ENCODE measurements at places on chromosomes 12 and 14. TPM values are rescaled to one million over a fixed set of nuclear protein-coding genes. Genes with fewer than 3 reads are reported as not detected.
A peak's percentile ranks its signal among the peaks of the same experiment; 100 is the strongest.

KRT83 gene
- total RNA-seq = not detected

MIP gene
- not detected for total RNA-seq

TMEM179 gene
- not detected for total RNA-seq

DNA sequence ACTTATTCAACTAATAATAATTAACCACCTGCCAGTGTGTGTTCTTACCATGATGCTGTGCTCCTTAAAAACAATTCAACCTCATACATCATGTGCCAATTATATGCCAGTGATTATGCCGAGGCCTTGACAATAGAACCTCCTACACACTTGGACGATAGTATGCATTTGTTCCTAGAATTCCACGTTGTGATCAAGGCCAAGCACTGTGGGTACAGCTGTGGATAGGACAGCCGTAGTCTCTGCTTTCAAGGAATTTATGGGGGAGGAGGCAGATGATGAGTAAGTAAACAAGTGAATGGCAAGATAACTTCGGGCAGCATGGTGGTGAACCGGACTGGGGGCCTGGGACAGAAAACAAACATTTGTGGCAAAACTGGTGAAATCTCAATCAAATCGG is 18.0 kb upstream of the MYO1H start:
- no peak for DNase-seq

DNA sequence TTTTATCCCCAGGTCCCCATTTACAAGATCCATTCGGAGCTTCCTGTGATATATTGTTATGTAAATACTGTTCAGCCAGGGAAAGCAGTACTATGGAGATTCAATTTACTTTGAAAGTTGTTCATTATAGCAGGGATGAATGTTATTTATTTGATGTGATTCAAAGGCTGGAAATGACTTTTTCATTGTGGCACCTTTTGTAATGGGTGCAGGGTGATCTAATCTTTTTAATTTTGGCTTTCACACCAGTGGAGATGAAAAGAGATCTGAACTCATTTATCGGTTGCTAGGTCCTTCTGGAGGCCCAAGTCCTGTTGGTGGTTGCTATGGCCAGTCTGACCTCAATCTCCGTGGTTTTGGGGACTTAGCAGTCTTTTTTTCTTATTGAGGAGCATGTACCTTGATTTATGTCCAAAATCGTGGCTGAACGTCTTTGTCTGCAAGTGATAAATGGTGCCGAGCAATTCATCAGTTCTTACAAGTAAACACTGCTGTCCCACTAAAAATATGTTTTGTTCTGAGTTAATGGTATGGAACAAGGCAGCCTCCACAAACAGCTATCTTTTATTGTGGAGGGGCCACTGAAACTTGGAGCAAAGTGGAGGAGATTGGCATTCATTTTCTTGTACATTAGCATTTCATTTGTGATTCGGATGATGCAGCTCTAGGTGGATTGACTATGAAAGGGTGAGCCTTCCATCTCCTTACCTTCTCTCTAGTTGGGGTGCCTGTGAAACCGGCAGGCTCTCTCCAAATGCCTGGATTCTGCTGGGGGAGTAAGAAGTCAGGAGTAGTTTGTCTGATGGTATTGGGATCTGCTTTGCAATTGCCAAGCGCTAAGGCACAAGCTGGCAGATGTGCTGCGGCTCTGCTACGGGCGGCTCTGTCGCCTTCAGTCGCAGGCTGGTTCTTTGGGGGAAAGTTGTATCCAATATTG is 2.0 kb downstream of the RMST start:
- no peak for DNase-seq

DNA sequence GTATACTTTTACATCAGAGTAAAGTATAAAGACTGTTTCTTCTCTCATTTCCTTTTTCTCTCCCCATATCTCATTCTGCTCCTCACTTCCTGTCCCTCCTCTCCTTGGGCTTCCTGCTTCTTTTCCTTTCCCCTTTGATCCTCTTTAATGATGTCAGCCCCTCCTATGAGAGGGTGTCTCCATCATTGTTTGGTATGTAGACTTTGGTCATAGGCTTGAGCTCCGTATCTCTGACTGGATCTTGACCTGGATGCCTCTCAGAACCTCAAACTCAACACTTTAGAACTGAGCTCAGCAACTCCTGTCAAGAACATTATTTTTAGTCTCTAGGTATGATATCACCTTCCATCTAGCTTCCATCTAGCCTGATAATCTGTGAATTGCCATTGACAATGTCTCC is 50.3 kb downstream of the AKAP6 start:
- no peak for DNase-seq

DNA sequence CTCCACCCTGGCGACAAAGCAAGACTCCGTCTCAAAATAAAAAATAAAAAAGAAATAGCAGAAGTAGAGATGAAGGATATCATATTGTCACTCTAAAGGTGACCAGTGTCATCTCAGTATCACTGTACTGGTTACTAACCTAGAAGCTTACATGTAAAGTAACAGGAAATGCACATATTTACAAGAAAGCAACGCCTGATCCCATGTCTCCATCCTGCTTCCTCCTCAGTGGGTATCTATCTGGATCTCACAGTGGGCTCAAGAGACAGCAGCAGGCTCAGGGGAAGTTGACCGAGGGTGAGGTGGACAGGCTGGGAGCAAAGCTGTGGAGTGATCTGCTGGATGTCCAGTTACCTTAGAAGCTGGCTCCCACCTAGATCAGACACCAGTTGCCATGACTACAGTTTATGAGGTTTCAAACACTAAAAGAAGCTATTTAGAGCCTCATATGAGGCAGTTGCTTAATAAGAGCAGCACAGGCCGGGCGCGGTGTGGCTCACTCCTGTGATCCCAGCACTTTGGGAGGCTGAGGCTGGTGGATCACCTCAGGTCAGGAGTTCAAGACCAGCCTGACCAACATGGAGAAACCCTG is 10.5 kb downstream of the MTRFR start:
- no peak for DNase-seq

DNA sequence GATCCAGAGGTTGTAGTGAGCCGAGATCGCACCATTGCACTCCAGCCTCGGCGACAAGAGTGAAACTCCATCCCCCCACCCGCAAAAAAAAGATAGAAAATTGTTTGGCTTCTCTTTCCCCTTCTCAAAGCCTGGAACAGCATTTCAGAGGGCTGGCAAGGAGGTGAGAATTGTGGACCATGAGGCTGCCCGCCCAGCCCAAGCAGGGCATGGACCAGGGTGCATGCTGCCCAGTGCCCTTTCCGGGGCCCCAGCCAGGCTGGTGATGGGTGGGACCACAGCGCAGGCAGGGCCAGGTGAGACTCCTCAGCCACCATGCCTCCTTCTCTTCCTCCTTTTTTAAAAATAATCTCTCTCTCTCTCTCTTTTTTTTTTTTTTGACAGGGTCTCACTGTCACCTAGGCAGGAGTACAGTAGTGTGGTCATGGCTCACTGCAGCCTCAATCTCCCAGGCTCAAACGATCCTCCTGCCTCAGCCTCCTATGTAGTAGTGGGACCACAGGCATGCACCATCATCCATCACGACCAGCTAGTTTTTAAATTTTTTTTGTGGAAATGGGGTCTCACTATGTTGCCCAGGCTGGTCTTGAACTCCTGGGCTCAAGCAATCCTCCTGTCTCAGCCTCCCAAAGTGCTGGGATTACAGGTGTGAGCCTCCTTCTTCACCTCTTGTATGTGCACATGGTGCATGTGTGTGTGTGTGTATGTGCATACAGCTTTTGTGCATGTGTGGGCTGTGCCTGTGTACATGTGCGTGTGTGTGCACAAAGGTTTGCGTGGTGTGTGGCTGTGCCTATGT is 22.2 kb downstream of the SYNDIG1L start:
- no peak for DNase-seq

- no peak for DNase-seq
Measured at GRCh38 chr12:51269174-51270066, 795 bp downstream of the SMAGP start.

DNA sequence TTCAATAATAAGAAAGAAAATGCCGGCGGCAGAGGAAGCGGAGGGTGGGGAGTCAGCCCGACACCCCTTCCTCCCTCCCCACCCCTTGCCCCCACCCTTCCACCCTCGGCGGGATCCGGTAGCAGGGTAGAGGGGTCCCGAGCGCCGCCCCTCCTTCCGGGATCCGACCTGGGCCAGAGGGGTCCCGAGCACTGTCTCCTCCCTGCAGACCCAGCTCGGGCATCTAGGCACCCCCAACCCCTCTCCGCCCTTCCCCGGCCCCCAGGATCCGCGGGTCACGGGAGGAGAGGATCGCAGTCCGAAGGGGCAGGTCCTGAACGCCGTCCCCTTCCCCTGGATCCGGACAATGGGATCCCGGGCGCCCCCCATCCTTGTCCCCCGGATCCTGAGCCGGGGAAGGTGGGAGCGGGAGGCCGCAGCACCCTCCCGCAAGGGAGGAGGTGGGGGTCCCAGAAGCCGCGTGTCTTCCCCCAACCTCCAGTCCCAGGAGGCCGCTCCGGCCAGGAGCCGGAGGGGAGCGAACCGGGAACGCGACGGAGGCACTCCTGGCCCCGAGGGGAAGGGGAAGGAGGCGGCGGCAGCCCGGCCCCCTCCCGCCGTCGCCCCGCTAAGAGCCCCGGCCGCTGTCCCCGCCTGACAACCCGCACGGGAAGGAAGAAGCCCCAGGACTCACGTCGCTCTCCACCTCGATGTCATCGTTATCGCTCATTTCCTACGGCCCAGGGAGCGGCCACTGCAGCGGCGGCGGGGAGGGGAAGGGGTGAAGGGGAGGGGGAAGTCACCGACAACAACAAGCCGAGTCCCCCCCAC is 481 bp downstream of the MAX start:
- DNase-seq = no peak

DNA sequence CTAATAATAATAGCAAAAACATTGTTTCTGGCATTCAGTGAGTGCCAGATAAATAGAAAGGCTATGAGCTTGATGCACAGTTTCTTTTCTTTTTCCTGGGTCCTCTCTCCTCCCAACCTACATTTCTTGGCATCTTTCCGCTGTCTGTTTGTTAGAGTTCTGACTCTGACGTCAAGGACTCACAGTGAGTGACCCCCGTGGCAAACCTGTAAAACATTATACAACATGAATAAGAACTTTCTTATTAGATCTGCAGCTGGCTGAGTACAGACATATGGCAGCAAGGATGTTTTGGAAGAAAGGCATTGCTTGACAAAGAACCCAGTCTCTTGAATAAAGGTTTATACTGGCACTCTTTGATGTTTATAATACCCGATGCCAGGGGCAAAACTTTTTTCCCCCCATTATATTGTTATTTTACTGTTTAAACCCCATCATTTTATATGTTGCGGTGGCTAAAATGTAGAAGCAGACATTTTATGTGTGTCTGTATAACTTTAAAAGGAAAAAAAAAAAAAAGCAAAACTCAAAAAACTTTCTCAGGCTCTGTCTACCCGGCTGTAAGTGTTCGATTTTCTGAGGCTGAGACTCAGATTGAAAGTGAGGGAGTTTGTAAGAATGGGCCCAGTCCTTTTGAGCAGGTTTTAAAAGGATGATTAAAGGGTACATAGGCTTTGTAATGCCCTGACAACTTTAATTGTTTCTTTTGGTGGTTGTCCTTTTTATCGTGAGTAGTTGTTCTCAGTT is 159.3 kb downstream of the PDE3A start:
- DNase-seq = peak; percentile 90

- DNase-seq = peak; percentile 80
Measured at GRCh38 chr12:52032446-52032803, 18.8 kb upstream of the NR4A1 start.

DNA sequence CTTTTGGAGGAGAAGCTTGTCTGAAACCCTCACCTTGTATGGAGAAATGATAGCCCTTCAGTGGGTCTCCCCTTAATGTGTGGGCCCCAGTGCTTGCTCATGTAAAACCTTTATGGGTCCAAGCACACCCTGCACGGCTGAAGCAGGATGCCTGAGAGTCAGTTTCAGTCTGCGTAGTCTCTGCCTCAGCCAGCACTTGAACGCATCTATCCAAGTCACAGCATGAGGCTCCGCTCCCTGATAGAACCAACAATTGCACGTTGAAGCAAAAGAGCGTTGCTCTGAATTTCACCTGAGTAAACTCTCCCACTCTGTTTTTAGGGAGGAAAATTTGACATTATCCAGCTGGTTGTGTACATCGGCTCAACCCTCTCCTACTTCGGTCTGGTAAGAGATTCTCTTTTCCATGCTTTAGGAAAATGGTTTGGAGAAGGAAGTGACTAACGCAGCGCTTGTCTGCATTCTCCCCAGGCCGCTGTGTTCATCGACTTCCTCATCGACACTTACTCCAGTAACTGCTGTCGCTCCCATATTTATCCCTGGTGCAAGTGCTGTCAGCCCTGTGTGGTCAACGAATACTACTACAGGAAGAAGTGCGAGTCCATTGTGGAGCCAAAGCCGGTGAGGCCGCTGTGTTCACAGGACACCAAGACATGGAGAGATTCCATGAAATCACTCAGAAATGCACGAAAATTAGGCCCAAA is 33.0 kb upstream of the P2RX4 start:
- DNase-seq = no peak

- DNase-seq = no peak
Measured at GRCh38 chr12:90061809-90062208, 353.2 kb upstream of the ATP2B1 start.

DNA sequence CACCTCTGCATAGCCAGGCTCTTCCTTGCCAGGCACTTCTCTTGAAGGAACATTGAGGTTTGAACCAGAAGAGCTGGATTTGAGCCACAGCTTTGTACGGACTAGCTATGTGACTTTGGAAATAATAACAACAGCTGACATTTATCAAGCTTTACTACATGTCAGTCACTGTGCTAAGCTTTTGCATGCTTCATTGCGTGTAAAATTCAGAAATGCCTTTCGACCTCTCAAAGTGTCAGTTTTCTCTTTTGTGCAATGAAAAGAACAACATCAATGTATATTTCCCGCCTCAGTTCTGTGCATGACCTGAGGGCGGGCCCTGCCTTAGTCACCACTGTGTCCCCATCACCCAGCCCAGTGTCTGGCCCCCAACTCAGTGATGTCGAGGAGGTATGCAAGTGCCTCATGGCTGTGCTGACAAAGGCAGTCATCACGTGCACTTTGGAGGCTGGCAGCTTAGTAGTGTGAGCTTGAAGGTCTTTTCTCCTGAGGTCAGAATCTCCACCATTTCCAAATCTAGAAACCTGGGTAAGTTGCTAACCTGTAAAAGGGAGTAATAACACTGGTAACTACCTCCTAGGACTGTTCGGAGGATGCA is 17.9 kb upstream of the AQP2 start:
- DNase-seq = peak; percentile 6

- no peak for DNase-seq
Measured at GRCh38 chr14:104301731-104302460, 163.5 kb downstream of the KIF26A start.

Data from IMR-90 (cell line).